ENCODE measurements at places on chromosomes 6 and 20. TPM values are rescaled to one million over a fixed set of nuclear protein-coding genes. Genes with fewer than 3 reads are reported as not detected.

Gene KCNB1
- polyA plus RNA-seq, result 0.40 TPM

Gene LGSN
- not detected for polyA plus RNA-seq

Gene ISM1
- polyA plus RNA-seq, result 3.4 TPM

- H3K27me3 ChIP-seq, result peaks cover 23% of the 10 kb centered on the region
- H3K36me3 ChIP-seq, result no peaks in the 10 kb centered on the region
- H3K27ac ChIP-seq, result no peak overlapping the region
- H3K4me3 ChIP-seq, result no peak overlapping the region
These were observed 18.5 kb upstream of the FOXC1 start for GRCh38 chr6:1591243-1591642.

Gene CCN5
- 8.0 TPM for polyA plus RNA-seq

GRCh38 chr20:60528141-60528540, 569.9 kb downstream of the CDH26 start:
- no peak for DNase-seq
- no peak overlapping the region for H3K27ac ChIP-seq
- no peaks in the 10 kb centered on the region for H3K4me1 ChIP-seq
- H3K27me3 ChIP-seq, result no peaks in the 10 kb centered on the region
- H3K36me3 ChIP-seq, result no peaks in the 10 kb centered on the region

Gene ZNF831
- 0.16 TPM for polyA plus RNA-seq

GRCh38 chr20:34083137-34083536, 28.9 kb downstream of the EIF2S2 start:
- no peaks in the 10 kb centered on the region for H3K36me3 ChIP-seq
- peak; percentile 95 for DNase-seq
- H3K4me3 ChIP-seq, result no peak overlapping the region
- H3K27me3 ChIP-seq, result no peaks in the 10 kb centered on the region
- H3K4me1 ChIP-seq, result no peaks in the 10 kb centered on the region

Gene ANGPT4
- 1.0 TPM for polyA plus RNA-seq

- H3K36me3 ChIP-seq, result no peaks in the 10 kb centered on the region
- H3K4me3 ChIP-seq, result no peak overlapping the region
- DNase-seq, result no peak
- no peaks in the 10 kb centered on the region for H3K4me1 ChIP-seq
- H3K27ac ChIP-seq, result no peak overlapping the region
- no peaks in the 10 kb centered on the region for H3K27me3 ChIP-seq
These were observed 7.5 kb downstream of the F13A1 start for GRCh38 chr6:6312901-6313441.

Gene SULF2
- polyA plus RNA-seq, result 22.8 TPM

- DNase-seq, result peak; percentile 36
- H3K4me1 ChIP-seq, result peaks cover 26% of the 10 kb centered on the region
- no peak overlapping the region for H3K4me3 ChIP-seq
- no peaks in the 10 kb centered on the region for H3K36me3 ChIP-seq
- no peaks in the 10 kb centered on the region for H3K27me3 ChIP-seq
- no peak overlapping the region for H3K27ac ChIP-seq
These were observed 121.4 kb upstream of the DST start for GRCh38 chr6:56764081-56764566.

DNA sequence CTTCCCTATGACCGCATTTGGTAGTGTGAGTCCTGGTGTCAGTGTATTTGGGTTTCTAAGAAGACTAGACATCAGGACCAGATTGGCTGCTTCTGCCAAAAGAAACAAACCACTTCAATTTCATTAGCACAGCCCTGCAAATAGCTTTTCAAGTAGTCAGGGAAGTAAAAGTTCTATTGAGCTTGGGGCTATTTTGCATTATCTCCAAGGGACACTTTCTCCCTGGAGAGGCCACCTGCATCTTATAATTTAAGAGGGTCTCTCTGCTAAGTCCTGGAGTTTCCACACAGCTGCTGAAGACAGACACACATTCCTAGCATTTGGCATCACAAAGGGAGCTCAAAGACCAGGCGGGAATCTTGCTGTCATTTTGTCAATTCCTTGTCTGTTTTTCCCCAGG, 141.2 kb downstream of the BMP2 start:
- H3K27ac ChIP-seq, result no peak overlapping the region
- no peaks in the 10 kb centered on the region for H3K4me1 ChIP-seq
- DNase-seq, result no peak
- no peaks in the 10 kb centered on the region for H3K27me3 ChIP-seq

DNA sequence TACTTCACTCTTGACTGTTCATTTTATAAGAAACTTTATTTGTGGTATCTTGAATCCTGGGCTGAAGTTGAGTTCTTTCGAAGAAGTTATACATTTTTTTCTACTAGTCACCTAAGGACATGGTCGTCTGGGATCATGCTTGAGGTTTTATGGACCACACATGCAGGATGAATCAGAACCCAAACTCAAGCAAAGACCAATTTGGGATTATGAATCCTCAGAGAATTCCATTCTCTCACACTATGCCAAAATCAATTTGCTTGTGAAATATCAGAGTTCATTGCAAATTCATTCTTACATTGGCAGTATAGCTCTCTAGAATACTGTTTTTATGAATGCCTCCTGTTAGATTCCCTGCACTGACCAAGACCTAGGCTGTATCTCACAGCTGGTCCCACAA, 114.3 kb upstream of the HDAC2 start:
- no peak overlapping the region for H3K4me3 ChIP-seq
- no peaks in the 10 kb centered on the region for H3K27me3 ChIP-seq
- H3K36me3 ChIP-seq, result no peaks in the 10 kb centered on the region
- no peak for DNase-seq
- no peak overlapping the region for H3K27ac ChIP-seq
- no peaks in the 10 kb centered on the region for H3K4me1 ChIP-seq

Gene THBS2
- 5.6 TPM for polyA plus RNA-seq

DNA sequence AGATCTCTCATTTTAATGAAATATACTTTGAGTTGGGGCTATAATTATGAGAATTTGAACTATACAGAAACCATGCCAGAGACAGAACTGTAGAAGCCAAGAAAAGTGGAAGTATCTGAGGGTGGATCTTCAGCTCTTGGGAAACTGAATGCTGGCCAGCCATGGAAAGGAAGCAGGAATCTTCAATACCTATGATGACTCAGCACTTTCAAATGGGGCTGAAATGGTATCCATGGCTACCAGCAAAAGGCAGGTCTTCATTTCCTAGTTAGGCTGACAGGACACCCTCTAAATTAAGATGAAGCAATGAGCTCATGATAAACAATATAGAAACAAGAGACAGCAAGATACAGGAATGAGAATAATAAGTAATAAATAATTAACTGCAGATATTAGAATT, 171.3 kb downstream of the COL21A1 start:
- H3K27ac ChIP-seq, result no peak overlapping the region
- DNase-seq, result no peak
- H3K27me3 ChIP-seq, result no peaks in the 10 kb centered on the region
- H3K4me1 ChIP-seq, result no peaks in the 10 kb centered on the region
- no peak overlapping the region for H3K4me3 ChIP-seq

DNA sequence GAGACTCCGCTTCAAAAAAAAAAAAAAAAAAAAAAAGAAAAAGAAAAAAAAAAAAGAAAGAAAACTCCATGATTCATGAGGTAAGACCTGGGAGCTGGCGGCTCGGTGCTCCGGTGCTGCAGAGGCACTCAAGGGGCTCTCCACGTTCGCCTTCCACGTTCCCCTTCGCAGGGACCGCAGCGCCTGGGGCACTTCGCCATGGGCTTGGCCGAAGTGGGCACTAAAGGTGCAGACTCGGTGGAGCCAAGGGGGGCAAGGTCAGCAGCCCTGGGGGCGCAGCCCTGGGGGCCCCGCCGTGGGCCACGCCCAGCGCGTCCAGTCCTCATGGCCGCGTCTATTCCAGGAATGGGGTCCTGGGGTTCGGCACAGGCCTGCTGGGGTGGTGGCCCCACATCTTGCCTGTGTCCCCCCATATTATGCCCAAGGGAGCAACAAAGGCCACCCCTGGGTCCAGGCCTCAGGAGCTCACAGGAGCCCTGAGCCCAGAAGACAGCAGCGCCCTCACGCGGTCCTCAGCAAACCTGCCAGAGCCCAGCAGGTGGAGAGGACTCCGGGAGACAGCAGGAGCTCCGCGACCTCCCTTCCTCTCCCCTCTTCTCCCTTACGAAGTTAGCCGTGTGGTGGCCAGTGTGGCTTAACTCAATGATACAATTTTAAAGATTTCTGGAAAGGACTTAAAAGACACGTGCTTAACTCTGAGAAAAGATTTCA, 21.9 kb downstream of the ZBTB46 start:
- no peak for DNase-seq
- no peaks in the 10 kb centered on the region for H3K36me3 ChIP-seq
- H3K4me1 ChIP-seq, result no peaks in the 10 kb centered on the region
- no peak overlapping the region for H3K27ac ChIP-seq
- H3K4me3 ChIP-seq, result no peak overlapping the region
- H3K27me3 ChIP-seq, result no peaks in the 10 kb centered on the region

- H3K36me3 ChIP-seq, result no peaks in the 10 kb centered on the region
- peaks cover 5% of the 10 kb centered on the region for H3K27me3 ChIP-seq
- no peak overlapping the region for H3K27ac ChIP-seq
- no peak overlapping the region for H3K4me3 ChIP-seq
These were observed 37.2 kb upstream of the PHACTR1 start for GRCh38 chr6:12679341-12679740.

- no peak overlapping the region for H3K4me3 ChIP-seq
- H3K27ac ChIP-seq, result no peak overlapping the region
- no peaks in the 10 kb centered on the region for H3K27me3 ChIP-seq
- no peaks in the 10 kb centered on the region for H3K36me3 ChIP-seq
- H3K4me1 ChIP-seq, result no peaks in the 10 kb centered on the region
These were observed 34.3 kb downstream of the FARS2 start for GRCh38 chr6:5295623-5296022.

GRCh38 chr20:18077157-18077556, 19.4 kb upstream of the OVOL2 start:
- H3K27me3 ChIP-seq, result peaks cover 5% of the 10 kb centered on the region
- no peak overlapping the region for H3K27ac ChIP-seq
- no peak for DNase-seq
- no peak overlapping the region for H3K4me3 ChIP-seq

- no peaks in the 10 kb centered on the region for H3K4me1 ChIP-seq
- peak overlapping the region; percentile 58 for H3K27ac ChIP-seq
- H3K36me3 ChIP-seq, result no peaks in the 10 kb centered on the region
- H3K27me3 ChIP-seq, result no peaks in the 10 kb centered on the region
These were observed 86.9 kb downstream of the LYRM4 start for GRCh38 chr6:5173810-5174209.

Gene DEFB124
- polyA plus RNA-seq, result not detected

DNA sequence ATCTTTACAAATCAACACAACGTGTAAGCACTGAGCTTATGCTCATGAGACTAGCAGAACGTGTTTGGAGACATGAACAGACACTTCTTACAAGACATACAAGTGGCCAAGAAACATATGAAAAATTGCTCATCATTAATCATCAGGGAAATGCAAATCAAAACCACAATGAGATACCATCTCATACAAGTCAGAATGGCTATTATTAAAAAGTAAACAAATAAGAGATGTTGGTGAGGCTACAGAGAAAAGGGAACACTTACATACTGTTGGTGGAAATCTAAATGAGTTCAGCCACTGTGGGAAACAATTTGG, 327.9 kb upstream of the SOX4 start:
- H3K27me3 ChIP-seq, result no peaks in the 10 kb centered on the region
- no peak overlapping the region for H3K27ac ChIP-seq
- H3K4me1 ChIP-seq, result no peaks in the 10 kb centered on the region
- no peak overlapping the region for H3K4me3 ChIP-seq

Gene NKAPL
- 2.3 TPM for polyA plus RNA-seq

- no peaks in the 10 kb centered on the region for H3K4me1 ChIP-seq
- no peak overlapping the region for H3K27ac ChIP-seq
- H3K4me3 ChIP-seq, result no peak overlapping the region
These were observed 19.0 kb upstream of the UTRN start for GRCh38 chr6:144266091-144266649.

Gene GSTA3
- polyA plus RNA-seq, result 76.4 TPM

DNA sequence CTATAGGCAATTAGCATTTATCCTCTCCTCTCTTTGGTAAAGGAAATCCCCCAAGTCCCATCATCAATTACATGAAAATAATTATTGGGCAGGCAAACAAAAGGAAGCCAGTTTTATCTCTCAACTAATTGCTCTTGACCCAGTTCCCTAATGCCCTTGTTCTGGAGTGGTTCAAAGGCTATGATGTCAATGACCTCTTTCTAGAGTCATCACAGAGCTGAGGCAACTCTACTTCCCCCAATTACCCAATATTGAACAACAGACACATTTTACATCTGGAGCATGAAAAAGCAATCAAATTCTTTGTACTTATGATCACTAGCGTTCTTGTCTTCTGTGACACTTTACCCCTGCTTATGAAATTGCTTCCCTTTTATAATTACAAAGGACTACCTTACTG, 43.5 kb downstream of the NT5E start:
- no peaks in the 10 kb centered on the region for H3K36me3 ChIP-seq
- H3K4me1 ChIP-seq, result peaks cover 15% of the 10 kb centered on the region
- H3K4me3 ChIP-seq, result no peak overlapping the region
- H3K27me3 ChIP-seq, result no peaks in the 10 kb centered on the region
- no peak for DNase-seq
- H3K27ac ChIP-seq, result no peak overlapping the region

DNA sequence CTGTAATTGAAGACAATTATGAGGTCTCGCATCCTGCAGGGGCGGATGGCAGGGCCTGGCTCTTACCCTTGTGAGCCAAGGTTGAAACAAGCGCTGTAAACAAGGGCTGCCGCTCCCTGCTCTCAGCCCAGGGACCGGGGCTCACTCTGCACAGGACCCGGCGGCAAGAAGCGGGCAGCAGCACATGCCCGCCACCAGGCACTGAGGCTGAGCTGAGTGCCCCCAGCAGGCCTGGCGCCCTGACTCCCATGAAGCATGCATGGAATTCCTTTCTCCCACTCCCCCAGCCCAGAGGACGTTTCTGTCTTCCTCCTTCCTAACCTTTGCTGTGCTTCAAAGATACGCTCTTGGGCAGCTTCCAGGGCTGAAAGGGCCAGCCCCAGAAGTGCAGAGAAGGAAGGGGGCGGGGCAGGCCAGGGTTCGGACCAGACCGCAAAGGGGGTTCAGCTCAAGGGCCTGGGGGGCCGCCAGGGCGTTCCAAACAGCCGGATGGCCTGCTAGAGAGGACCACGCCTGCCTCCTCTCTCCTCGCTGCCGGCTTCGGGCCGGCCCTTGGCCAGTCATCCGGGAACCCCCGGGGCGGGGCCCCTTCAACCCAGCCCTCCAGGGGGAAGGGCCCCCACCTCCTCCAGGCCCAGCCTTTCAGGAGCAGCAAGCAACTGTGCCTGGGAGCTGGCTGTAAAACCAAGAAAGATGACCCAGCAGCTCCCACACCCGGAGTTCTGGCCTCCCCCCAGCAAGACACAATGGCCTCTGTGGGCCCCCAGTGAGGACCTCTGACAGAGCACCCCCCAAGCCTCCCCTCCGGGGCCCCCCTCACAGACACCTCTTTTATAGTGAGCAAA, 109.9 kb downstream of the NOL4L start:
- peak; percentile 94 for DNase-seq
- no peaks in the 10 kb centered on the region for H3K27me3 ChIP-seq
- peaks cover 10% of the 10 kb centered on the region for H3K36me3 ChIP-seq
- H3K4me3 ChIP-seq, result peak overlapping the region; percentile 41
- peaks cover 91% of the 10 kb centered on the region for H3K4me1 ChIP-seq
- H3K27ac ChIP-seq, result peak overlapping the region; percentile 78

DNA sequence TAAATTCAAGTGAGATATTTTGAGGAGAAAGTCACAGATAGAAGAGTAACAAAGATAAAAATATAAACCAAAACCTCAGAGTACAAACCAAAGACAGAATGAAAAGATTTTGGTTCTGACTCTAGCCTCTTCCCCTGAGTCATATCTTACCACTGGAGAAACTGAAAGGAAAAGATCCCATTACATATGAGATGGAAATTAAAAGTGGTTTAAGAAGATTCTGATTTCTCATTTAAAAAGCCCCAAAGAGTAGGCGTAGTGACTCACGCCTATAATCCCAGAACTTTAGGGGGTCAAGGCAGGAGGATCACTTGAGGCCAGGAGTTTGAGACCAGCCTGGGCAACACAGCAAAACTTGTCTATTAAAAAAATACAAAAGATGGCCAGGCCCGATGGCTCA, 30.6 kb downstream of the SPINT4 start:
- H3K27ac ChIP-seq, result no peak overlapping the region
- H3K4me3 ChIP-seq, result no peak overlapping the region
- no peaks in the 10 kb centered on the region for H3K27me3 ChIP-seq
- H3K4me1 ChIP-seq, result no peaks in the 10 kb centered on the region
- no peak for DNase-seq
- H3K36me3 ChIP-seq, result no peaks in the 10 kb centered on the region
